GF-D8 (cell line): ENCODE measurements at places on chromosomes 16 and 17.

DNA sequence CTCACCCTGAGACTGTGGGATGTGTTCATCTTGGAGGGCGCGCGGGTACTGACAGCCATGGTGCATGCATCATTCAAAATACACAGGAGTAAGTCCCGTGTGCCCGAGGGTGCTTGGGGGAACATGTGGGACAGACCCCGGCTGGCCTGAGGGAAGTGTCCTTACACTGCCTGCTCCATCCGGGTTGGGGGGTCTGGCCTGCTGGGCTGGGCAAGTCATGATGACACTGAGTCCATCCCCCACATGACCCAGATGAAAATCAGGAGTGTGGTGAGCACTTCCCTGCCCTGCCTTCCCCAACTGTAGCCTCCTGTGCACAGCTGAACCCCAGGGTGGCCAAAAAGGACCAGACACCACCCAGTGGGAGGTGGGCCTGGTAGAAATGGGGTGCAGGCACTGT lies 10.8 kb downstream of the TBC1D26 start:
- no peak for DNase-seq

- DNase-seq = no peak
Observed at GRCh38 chr17:36212966-36213365, 2.1 kb downstream of the CCL4L2 start.

- DNase-seq = no peak
Observed at GRCh38 chr16:89953671-89954406, 5.3 kb downstream of the DEF8 start.

GRCh38 chr16:60989592-60989991 lies 1046.6 kb downstream of the CDH8 start:
- DNase-seq = no peak

DNA sequence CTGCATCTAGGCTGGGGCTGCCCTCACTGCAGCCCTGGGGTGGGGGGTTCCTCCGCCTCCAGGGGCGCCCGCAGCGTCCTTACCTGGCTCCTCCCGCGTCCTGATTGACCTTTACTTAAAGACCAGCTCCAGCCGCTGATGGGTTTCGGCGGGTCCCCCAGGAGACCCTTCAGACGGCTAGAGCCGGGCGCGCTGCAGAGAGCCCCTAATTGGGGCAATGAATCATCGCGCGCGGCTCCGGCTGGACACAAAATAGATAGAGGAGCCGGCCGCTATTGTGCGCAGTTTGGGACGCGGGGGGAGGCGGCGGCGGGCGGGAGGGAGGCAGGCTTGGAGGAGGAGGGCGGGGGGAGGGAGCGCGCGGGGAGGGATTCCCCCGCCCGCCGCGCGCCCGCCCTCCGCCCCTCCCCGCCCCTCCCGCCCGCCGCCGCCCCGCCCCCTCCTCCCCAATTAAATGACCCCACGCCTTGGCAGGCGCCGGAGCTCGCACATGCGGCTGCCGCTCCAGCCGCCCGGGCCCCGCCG lies 56.5 kb upstream of the CIBAR2 start:
- DNase-seq = no peak

DNA sequence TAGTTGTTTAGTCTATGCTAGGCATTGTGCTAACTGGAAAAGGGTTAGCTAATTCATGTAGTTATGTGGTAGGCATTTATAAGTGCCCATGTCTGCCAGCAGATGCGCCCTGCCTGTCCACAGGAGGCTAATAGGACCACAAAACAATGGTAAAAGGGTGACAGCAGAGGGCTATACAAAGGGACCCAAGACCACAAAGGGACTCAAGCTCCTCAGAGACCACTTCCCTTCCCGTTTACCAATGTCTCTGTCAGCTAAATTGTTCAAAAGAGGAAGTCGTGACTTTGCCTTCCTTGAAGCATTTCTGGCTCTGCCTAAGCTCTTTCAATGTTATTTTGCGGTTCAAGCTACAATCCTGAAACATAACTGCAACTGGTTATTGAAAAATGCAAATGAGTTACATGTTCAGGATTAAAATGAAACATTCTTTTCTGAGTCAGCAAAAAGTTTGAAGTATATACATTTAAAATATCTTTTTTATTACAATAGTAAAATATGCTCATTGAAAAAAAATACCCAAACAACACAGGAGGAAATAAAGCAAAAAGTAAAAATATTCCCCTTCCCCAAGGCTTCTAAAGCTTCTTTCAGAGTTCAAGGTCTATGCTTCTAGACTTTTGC lies 149.2 kb downstream of the MAF start:
- peak; percentile 21 for DNase-seq

DNA sequence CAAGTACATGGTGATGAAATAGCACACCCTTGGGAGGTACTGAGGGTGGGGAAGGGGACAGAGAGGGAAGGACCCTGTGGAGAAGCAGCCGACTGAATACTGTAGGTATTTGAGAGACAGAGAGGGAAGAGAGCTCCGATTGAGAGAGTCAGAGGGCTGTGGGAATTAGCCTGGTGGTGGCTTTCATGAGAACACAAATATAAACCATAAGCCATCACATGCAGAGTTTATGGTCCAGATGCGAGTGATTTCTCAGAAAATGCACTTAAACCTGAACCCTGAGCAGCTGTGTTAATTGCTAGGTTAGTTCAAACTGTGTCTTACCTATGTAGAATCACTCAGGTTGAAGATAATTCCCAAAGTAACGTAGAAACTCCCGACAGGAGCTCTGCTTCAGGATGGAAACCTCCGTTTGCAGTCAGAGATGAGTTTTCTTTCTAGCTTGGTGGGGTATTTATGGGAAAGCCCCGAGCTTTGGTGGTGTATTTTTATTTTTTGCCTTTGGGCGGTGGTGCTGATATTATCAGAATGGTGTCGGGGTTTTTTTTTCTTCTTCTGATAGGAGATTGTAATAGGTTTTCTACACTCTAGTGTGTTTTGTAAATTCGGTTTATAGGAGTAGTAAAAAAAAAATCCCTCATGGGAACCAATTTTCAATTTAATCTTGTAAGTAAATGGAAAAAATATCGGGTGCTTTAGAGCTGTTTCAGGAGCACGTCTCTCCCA lies 184.9 kb upstream of the CACNG5 start:
- no peak for DNase-seq

DNA sequence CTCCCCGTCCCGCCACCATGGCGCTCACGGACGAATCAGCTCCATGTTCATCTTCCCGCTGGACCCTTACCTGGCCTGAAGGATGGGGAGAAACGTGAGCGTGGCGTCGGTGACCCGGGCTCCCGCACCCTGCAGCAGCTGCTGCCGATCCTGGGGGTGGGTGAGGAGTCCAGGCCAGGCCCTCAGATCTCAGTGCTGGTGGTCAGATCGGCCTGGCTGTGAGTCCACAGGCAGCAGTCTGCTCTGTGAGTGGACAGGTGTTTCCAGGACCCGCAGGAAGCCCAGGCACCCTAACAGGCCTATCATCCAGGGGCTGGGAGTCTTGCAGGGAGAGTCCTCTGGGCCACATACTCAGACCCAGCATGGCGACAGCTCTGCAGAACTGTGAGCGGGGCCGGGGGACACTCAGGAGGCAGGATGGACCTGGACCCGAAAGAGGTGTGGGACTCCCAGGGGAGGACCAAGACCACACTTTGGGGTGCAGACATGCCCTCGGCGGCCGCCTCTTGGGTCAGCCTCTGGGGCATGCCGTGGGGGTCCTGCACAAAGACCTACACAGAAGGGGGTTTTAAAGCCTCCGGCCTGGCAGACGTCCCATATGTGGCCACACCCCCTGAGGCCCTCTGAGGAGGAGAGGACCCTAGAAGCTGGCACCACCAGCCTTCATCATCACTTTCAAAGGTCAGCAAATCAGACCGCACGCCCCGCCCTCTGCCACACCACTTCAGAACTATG lies 27.2 kb upstream of the ZNF469 start:
- DNase-seq = no peak

DNA sequence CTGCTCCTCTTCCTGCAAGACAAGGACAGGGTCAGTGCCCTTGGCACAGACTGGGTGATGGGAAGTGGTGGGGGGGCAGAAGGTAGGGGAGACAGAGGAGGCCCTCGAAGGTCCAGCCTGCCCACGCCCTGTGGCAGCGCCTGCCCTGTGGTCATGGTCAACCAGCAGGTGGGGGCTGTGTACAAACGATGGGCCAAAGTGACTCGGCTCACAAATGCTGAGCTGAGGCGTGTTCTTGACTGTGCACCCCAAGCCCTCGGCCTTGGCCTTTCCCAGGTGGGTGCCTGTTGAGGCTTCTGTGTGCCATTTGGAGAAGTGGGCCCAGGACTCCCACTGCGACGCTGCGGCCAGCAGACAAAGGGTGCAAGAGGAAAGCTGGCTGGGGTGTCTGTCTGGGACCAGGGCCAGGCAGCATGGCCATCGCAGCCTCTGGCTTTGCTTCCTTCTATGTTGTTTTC lies 22.6 kb downstream of the MXRA7 start:
- DNase-seq = no peak

- no peak for DNase-seq
Observed at GRCh38 chr17:35428229-35428628, 4.1 kb downstream of the SLFN12 start.

GRCh38 chr16:3519581-3519980 lies 18.8 kb downstream of the CLUAP1 start:
- no peak for DNase-seq

DNA sequence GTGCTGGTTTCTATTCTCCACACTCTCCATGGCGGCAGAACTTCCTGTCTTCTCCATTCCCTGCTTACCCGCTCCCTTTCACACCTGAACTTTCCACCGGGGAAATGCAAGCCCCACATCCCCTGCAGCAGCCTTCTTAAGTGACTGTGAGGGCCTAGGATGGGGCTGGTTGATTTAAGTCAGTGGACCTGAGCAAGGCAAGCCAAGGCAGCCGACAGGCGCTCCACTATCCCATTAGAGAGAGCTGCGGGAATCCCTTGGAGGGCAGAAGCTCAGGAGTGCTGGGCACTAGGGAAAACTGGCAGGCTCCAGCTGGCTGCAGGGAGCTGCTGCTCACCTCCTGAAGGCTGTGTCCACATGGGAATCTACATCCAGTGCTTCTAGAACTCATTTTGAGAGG lies 36.1 kb upstream of the SLC25A19 start:
- DNase-seq = no peak

DNA sequence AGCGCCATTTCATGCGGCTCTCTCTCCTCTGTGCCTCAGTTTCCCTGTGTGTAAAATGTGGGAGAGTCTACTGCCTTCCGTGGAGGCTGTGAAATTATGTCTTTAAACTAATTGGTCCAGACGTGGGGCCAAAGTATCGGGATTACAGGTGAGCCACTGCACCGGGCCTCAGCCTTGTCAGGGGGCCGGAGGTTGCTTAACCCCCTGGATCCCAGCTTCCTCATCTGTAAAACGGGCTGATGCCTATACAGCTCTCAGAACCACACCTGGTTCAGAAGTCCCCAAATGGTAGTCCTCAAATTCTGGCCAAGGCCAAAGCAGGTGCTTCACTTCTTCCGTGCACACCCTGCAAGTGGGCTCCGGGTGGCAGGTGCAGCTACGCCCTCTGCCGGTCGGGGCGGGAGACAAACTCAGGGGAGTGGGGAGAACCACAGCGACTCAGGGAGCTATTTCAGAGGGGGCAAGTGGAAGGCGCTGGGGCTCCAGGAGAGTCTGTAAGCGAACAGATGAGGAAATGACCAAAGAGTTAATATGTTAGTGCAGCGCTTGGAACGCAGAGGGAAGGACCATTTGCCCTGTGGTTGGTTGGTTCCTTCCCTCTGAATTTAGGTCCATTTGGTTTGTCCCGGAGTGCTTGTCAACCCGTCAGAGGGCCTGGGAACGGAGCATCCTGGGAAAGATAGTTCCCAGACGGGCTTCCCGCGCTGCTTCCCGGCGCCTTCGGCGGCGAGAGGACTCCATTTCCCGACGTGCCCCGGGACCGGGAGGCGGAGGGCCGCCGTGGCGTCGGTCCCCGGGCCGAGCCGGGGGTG lies at the start of gene MGRN1:
Gene MGRN1 (plus strand): TSS at position 812 of the 812 bp plus-strand sequence. CDS start 135 bp downstream, outside the sequence.
- peak; percentile 86 for DNase-seq

DNA sequence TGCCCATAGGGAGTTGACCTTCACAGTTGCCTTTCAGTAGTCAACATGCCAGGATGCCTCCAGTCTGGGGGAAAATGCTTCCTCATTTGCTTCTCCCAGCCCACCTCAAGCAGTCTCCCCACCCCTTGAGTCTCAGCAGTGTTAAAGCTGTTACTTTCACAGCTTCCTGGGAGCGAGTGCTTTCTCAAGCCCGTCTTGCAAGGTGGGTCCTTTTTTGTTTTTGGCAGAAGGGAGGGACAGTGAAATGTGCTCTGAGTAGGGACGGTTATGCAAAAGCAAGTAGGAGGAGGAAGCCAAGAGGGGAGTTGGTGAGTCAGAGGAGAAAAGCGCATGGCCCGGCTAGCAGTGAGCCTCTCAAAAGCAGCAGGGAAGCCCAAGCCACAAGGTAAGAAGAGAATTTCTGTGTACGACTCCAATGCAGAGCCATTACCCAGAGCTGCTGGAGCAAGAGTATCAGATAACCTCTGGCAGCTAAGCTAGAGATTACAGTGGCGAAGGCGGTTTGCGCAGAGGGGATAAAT lies at the start of gene CHST4:
Gene CHST4 (plus strand): TSS at position 316 of the 521 bp plus-strand sequence. CDS start 10,252 bp downstream, outside the sequence.
- no peak for DNase-seq

- no peak for DNase-seq
Observed at GRCh38 chr16:5364186-5364585, 266.6 kb upstream of the EEF2KMT start.

DNA sequence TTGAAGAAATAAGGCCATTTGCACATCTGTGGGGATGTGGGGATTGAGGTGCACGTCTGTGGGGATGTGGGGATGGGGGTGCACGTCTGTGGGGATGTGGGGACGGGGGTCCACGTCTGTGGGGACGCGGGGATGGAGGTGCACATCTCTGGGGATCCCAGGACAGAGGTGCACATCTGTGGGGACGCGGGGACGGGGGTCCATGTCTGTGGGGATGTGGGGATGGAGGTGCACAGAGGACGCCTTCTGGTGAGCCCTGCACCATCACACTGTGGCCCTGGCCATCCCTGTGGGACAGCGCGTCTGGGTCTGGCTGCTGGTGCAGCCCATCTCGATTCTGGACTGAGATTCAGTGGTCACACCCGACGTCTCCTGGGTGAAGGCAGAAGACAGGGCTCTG lies 161.4 kb downstream of the LAT start:
- DNase-seq = no peak

GRCh38 chr16:77951788-77952187 lies 70.6 kb upstream of the CLEC3A start:
- no peak for DNase-seq

GRCh38 chr17:17503566-17504130 lies 7.5 kb upstream of the RASD1 start:
- no peak for DNase-seq

- no peak for DNase-seq
Observed at GRCh38 chr17:63278728-63279442, 167.2 kb downstream of the CYB561 start.
